ENCODE measurements at places on chromosomes 7 and 10.
A peak's percentile ranks its signal among the peaks of the same experiment; 100 is the strongest.

GRCh38 chr7:132475037-132475668 is 101.1 kb downstream of the PLXNA4 start:
- DNase-seq, result no peak

- DNase-seq, result no peak
These were observed 45.5 kb downstream of the ABCC2 start for GRCh38 chr10:99827936-99828335.

DNA sequence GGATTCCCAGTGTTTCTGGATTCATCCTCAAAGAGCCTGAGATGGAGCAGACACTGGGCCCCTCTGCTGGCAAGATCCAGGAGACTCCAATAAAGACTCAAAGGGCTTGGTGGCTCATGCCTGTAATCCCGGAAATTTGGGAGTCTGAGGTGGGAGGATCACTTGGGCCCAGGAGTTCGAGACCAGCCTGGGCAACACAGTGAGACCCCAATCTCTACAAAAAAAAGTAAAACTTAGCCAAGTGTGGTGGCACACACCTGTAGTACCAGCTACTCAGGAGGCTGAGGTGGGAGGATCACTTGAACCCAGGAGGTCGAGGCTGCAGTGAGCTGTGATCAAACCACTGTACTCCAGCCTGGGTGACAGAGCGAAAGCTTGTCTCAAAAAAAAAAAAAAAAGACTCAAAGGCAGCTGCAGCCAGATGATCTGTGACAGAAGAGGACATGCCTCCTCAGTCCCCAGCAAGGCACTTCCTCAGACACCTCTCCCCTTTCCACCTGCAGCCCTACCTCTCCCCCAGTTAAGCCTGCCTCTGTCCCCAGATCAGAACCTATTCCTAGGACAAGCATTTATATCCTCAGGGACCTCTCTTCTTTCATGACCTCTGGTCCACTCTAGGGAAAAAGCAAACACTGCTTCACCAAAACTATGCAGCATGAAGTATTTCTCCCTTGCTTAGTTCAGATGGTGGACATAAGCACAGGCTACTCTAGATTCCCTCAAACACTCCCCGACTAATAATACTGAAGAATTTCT is 27.9 kb downstream of the PDLIM1 start:
- DNase-seq, result no peak

GRCh38 chr7:100157334-100158228 is 942 bp downstream of the TRAPPC14 start:
- DNase-seq, result no peak

DNA sequence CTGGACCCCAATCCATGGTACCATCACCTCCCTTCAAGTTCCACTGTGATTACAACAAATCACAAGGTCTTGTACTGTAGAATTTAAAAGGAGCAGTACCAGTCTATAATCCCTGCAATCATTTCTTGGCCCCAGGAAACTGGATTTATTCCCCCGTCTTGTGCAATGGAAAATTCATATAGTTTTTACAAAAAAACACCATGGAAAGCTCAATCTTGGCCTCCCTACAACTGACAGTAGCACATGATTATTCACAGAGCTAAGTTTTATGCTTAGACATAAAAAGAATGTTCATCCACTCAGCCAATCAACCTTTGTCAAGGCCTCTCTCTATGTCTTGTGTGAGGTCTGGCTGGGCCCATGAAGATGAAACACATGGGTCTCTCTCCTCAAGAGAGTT is 10.2 kb downstream of the DGKI start:
- DNase-seq, result no peak

DNA sequence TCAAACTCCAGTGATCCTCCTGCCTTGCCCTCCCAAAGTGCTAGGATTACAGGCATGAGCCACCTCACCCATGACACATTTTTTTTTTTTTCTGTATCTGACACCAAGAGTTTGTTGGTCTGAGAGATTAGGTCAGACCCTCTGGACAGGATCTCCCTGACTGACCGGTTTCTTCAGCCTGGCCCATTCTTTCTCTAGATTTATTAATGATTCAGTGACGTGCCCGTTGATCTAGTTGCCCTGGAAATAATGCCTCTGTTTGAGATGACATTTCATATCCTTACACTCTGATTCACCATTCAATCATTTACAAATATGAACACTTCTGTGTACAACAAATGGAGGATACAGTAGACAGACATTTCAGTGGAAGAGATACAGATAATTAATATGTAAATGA is 1.4 kb upstream of the ZNF212 start:
- DNase-seq, result no peak

DNA sequence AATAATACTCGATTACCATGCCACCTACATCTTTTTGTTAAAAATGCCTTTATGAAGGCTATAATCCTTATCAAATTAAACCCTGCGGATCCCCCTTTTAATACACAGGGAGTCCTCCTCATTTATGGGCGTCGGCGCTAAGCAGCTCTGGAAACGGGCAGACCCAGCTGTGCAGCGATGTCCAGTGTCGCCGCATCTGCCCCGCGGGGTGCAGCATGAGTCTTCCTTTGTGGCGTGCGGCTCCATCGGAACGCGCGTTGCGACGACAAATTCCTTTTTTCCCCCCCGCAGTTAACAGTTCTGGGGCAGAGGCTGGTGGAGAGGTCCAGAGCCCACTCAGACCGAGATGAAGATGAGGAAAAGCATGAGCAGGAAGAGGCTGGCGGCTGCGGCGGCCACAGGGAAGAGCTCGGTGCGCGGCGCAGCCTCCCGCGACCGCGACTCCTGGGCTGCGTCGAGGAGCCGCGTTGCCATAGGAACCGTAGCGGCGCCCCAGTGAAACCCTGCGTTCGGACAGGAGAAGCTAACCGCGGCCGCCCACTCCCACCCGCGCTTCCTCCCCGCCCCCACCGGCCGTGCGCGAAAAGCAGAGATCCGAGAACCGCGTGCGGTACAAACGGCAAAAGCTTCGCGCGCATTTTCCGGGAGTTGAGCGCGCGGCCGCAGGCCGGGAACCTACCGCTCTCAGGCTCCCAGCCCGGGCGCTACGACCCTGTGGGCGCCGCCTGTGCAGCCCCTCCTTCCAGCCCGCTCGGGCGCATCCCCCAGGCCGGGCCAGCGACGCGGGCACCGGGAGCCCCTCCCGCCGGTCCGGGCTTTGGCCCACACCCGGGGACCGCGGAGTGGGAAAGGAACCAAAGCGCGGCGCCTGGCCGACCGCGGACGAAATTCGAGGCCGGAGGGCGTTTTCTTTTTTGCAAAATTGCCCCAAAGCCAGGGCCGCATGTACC is 130.6 kb downstream of the SPAG6 start:
- peak; percentile 16 for DNase-seq

GRCh38 chr10:69957886-69958555 is 94.6 kb upstream of the MACROH2A2 start:
- DNase-seq, result no peak

DNA sequence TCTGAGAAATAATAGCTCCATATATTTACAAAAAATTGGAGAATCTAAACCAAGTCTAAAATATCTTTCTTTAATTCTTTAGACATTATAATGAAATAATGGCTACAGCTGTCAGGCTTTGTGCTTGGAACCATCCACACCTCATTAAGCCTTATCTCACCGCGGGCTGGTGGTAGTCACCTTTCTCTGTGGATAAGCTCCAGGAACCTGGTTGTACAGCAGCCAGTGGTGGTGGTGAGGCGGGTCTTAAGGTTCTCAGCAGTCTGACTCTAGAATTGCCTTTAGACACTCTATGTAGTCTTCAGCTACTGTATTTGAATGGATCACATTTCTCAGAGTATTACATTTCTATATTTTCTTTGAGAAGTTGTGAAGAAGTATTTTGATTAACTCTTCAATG is 34.2 kb downstream of the CUL1 start:
- DNase-seq, result no peak

GRCh38 chr7:140723006-140723405 is 26.5 kb downstream of the NDUFB2 start:
- DNase-seq, result peak; percentile 3

DNA sequence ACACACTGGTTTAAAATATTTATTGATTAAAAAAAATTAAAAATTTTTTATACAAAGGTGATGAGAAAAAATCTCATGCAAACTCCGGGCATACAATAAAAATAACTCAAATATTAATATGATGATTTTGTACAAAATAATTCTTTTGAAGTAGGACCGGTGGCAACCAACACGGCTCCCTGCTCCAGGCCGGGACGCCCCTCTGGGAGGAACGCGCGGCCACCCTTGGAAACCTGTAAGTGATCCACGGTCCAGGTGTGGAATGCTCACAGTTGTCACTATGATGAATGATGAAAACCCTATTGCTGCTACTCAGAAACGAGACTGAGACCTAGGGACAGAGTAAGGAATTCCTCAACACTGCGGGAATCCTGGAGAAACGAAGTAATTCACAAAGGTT is 219.1 kb downstream of the TCERG1L start:
- DNase-seq, result no peak

DNA sequence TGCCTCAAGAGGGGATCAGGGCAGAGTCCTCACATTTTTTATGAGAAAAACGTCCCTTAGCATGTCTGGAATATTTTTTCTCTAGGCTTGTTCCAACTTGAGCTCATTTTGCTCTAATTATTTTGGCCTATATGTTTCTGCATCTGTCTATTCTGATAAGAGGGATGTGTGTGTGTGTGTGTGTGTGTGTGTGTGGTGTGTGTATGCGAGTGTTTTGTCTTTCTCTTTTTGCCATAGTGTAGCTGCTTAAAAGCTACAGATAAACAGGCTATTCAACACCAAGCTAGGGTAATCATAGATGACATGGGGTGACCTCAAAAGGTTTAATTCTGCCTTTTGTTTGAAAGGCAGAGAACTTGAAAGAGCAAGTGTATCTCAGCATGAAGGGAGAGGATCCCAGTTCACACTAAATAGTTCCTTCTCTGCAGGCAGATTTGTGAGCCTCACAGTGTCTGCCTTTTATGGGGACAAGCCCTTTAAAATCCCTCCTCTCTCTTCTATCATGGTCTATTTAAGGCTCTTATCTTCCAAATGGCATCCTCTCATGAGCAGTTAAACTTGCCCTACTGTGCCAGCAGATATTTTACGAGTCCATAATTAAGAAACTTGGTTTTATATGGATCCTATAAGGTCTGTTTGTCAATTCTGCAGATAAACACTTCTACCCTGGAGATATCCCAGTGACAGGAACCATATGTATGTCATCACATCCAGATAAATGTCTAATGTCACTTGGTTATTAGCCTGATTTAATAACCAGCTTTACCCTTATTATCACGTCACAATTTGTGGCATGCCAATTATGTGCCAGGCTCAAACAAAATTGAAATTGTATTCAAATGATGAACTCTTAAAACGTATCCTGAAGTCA is 202.9 kb upstream of the MTPN start:
- no peak for DNase-seq

- DNase-seq, result no peak
These were observed 13.9 kb upstream of the HSPA12A start for GRCh38 chr10:116756277-116756676.

Measured in stimulated activated CD4-positive, alpha-beta T cell treated with anti-CD3 and anti-CD28 coated beads, TNF-alpha, amount 100 ng/mL, for 4 hours (primary cell).